ENCODE measurements at places on chromosomes 12 and 14.

DNA sequence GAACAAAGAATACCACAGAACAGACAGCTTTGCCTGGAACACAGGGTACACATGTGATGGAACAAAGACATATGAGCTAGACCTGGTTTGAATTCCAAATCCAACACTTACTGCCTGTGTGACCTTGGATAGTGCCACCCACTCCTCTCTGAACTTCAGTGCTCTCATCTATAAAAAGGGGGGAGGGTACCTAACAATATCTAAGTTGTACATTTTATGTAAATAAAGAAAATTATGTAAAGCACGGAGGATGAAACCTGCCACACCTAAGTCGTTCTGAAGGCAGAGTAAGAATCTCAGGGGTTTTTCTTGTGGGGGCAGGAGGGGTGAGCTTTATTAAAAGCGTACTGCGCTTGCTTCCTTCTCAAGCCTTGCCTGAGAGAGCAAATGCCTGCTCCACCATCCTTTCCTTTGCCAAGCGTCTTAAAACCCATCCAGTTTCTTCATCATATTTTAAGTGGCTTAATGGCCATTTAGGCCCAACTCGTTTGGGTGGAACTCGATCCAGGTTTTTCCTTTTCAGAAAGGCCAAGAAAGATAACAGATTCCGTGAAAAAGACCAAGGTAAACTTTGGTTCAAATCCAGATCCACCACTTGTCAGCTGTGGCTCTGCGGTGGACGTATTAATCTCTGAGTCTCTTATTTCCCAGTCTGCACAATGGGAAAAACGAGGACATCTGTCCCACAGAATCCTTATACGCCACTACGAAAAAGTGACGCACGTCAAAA lies 946 bp downstream of the DDX24 start:
- peak; percentile 30 for DNase-seq

DNA sequence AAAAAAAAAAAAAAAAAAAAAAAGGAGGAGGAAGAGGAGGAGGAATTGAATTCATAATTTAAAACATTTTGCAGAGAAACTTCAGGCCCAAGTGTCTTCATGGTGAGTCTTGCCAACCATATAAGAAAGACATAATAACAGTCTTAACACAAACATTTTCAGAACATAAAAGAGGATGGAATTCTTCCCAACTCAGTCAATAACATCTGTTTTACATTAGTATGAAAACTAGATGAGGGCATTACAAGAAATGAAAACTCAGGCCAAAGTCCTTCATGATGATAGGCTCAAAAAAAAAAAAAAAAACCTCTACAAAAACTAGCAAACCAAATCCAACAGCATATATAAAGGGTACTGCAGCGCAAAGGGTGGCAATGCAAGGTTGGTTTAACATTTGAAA lies 151.6 kb downstream of the FOXA1 start:
- DNase-seq, result no peak

GRCh38 chr14:104247336-104248202 lies 109.2 kb downstream of the KIF26A start:
- DNase-seq, result no peak

GRCh38 chr14:59147007-59147406 lies 41.5 kb upstream of the DAAM1 start:
- DNase-seq, result no peak

DNA sequence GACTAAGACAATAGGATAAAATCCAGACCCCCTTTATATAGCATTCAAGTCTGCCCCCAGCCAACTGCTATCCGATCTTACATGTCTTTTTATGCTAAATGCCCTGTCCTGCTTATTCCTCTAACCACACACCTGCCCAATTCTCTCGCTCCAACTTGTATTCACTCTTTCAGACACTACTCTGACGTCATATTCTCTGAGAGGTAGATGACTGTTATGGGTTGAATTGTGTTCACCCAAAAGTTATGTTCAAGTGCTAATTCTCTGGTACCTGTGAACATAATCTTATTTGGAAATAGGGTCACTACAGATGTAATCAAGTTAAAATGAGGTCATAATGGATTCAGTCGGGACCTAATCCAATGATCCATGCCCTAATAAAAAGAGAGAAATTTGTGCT lies 84.0 kb upstream of the PTPRR start:
- DNase-seq, result no peak

GRCh38 chr12:20245491-20245890 lies 122.8 kb upstream of the PDE3A start:
- no peak for DNase-seq

DNA sequence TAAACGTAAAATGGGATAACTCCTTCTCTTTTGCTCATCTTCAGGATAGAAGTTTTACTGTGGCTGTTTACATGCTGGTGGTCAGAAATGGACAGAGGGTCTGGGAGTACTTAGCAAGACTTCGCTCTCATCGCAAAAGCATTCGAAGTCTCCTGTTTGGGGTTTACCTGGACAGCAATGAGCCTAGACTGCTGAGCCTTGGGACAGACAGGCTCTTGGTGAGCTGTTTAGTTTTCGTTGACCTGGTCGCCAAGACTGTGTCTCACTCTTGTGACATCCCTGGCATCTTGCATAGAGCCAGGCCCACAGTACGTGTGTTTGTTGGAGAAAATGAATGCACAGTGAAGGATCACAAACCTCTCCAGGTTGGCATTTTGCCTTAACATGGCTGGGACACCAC lies 42.1 kb downstream of the CFAP251 start:
- DNase-seq, result no peak

DNA sequence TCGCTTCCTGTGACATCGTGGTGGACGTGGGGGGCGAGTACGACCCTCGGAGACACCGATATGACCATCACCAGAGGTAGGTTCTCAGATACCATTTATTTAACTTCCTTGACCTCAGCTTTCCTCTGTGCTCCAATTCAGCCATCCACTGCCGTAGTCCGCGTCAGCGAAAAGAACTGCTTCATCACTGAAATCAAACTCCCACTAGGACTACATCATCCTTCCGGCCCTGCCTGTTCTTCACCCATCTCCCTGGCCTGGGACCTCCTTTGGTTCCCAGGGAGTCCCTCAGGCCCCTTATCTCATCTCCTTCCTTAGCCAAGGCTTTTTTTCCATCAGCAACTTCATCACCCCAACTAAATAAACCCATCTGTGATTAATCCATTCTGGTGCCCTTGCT lies 692 bp downstream of the MYG1 start:
- no peak for DNase-seq

GRCh38 chr12:53995002-53995377 lies 5.0 kb upstream of the HOXC9 start:
- no peak for DNase-seq

GRCh38 chr14:62097824-62098223 lies 335.6 kb downstream of the SNAPC1 start:
- no peak for DNase-seq
